CD4-positive, CD25-positive, alpha-beta regulatory T cell (primary cell): ENCODE measurements at places on chromosomes 3 and 15. TPM values are rescaled to one million over a fixed set of nuclear protein-coding genes. Genes with fewer than 3 reads are reported as not detected.

DNA sequence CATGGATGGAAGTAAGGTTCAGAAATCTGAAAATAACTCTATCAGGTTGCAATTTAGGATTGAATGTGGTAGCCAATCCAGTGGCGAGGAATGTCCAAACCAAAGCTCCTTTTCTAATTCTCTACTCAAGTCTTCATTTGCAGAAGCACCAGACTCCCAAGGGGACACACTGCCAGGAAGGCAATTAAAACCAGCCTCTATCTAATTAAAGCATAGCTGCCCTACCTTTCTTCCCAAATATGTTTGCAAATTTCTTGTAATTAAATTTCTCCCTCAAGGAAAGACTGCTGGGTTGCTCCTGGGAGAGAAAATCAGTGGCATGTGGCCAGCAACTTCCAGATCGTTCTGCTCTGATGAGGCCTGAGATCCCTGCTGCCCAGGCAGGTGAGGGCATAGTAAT lies 153.4 kb upstream of the MCTP2 start:
- DNase-seq = no peak

LYZL4 gene
- polyA plus RNA-seq = not detected

PPCDC gene
- polyA plus RNA-seq = 12.3 TPM

DNA sequence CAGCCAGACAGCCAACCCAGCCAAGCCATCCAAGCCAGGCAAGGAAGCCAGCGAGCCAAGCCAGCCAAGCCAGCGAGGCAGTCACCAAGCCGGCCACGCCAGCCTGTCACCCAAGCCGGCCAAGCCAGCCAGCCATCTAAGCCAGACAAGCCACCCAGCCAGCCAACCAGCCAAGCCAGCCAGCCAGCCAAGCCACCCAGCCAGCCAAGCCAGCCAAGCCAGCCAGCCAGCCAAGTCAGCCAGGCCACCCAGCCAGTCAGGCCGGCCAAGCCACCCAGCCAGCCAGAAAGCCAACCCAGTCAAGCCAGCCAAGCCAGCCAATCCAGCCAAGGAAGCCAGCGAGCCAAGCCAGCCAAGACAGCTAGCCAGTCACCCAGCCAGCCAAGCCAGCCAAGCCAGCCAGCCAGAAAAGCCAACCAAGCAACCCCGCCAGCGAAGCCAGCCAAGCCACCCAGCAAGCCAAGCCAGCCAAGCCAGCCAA lies 201.2 kb downstream of the GOLGA6L6 start:
- no peak for DNase-seq

DNA sequence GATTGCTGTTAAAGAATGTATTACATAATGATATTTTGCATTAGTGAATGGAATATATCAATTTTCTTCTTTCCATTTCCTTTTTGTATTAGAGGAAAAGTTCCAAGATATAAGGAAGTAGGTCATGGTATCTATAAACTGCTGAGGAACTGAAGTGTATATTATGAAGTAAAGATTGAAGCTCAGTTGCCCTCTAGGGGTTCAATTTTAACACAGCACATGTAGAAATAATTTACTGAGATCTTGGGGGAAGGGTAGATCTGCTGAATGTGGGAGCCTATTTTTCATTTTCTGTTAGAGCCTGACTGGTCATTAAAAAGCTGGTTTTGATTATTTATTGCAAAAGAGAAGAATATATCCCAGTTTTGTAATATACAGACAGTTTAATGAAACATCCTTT lies 45.2 kb downstream of the CMC1 start:
- DNase-seq = no peak
